Activated effector memory CD4-positive, alpha-beta T cell treated with Interleukin-2 at 50 U/mL for 16 hours (primary cell): ENCODE measurements at places on chromosomes 6 and 20.

DNA sequence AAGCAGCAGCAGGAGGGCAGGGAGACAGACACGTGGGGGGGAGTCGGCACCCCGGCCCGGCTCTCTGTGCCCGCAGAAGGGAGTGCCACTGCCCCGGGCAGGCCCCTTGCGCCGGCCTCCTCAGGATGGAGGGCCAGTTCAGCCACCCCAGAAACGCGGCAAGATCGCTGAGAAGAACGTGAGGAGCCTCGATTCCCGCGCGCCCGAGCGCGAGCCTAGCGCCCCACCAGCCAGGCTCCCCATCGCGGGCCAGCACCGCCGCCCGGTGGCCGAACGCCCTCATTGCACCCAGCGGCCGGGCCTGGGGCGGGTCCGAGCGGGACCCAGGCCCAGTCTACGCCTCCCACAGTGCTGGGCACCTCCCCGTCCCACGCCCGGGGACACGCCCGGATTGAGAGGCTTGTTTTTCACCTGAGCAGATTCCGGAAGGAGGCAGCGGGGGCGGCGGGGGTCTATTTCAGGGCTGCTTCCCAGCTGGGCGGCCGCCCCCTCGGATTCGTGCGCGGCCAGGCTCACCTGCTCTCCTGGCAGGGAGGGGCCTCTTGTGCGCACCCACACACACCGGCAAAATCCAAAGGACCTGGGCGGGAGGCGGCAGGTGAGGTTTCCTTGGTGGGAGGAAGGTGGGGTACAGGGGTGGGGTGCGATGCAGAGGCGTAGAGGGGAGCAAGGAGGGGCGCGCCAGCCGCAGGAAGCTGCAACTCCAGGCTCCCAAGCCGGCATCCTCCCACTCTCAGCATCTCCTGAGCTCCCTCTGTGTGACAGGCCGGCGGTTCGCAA lies 9.0 kb upstream of the GRM4 start:
- peak; percentile 42 for DNase-seq

DNA sequence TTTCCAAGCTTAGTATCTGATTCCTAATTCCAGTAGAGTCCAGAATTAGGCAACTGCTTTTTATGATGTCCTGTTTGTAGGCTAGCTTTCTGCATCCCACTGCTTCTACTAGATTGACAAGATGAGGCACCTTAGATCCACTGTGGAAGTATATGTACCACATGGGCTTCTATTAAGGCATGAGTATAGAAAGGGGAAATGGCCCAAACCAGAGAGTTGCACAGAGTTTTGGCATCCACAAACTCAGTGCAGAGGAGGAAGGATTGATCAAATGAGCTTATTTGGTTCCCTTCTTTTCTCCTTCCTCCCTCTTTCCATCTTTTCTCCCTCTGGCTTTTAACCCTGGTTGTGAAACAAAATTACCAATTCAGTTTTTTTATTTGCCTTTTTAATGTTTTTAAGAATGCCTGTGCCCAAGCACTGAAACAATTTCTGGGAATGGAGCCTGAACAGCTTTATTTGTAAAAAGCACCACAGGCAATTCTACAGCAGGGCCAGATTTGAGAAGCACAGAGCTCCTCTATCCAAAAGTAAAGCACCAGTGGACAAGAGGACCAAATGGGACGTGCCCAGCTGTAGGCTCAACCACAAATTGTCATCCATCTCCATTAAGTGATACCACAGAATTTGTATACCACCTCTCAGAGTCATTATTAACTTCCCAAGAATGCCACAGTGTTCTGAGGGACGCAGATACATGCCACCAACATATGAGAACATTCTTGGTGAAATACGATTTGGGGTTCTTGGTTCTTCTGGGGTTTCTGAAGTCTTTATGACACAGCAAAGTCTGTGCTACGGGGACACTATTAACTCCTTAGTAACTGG lies 969.1 kb downstream of the KIF16B start:
- no peak for DNase-seq

DNA sequence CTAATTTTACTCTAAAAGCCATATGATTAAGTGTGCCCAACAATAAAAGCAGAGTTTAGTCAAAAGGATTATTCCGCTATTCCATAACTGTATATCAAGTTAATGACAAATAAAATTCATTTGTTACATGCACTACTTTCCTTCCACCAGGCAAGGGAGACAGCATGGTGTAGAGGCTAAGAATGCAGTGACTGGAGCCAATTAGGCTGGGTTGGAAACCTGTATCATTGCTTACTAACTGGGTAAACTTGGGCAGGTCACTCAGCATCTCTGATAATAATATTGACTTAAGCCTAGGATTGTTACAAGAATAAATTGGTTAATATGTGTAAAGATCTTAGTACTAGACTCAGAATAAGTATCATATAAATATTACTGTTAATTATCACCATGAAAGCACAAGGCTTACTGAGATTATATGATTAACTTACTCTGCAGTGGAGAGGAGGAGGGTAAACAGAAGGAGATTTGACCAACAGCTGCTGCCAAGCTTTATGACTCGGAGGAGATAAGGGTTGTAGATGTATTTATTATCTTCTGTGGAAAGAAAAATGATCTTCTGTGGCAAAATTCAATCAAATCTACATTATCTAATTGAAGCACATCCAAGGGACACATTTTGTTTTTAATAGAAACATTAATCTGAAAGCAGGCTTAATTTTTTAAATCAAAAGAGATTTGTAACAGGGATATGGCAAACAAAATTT lies 1459.9 kb downstream of the GRIK2 start:
- DNase-seq = no peak

GRCh38 chr6:125986301-125987025 lies at the start of gene TRMT11:
TSS of gene TRMT11 (plus strand) at chr6:125986540. CDS start at chr6:125986551, 11 bp downstream.
- peak; percentile 74 for DNase-seq

- no peak for DNase-seq
Measured at GRCh38 chr6:139699335-139699734, 324.9 kb upstream of the CITED2 start.

DNA sequence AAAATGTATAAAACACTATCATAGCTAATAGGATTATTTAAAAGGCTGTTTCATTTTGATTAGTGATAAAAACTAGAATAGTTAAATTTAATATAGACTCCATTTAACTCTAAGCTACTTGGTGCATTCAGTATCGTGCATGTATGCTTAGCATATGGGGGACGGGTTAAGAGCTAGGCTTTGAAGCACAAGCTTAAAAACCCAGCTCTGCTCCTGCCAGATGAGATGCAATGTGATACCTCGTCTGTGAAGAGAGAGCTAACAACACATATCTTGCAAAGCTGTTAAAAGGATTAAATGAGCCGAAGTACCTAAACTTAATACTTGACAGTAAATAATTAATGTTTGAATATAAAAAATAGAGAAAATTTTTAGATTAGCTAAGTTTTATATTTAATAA lies 42.2 kb downstream of the DTNBP1 start:
- DNase-seq = no peak

GRCh38 chr6:81648502-81648901 lies 104.0 kb downstream of the TENT5A start:
- no peak for DNase-seq

DNA sequence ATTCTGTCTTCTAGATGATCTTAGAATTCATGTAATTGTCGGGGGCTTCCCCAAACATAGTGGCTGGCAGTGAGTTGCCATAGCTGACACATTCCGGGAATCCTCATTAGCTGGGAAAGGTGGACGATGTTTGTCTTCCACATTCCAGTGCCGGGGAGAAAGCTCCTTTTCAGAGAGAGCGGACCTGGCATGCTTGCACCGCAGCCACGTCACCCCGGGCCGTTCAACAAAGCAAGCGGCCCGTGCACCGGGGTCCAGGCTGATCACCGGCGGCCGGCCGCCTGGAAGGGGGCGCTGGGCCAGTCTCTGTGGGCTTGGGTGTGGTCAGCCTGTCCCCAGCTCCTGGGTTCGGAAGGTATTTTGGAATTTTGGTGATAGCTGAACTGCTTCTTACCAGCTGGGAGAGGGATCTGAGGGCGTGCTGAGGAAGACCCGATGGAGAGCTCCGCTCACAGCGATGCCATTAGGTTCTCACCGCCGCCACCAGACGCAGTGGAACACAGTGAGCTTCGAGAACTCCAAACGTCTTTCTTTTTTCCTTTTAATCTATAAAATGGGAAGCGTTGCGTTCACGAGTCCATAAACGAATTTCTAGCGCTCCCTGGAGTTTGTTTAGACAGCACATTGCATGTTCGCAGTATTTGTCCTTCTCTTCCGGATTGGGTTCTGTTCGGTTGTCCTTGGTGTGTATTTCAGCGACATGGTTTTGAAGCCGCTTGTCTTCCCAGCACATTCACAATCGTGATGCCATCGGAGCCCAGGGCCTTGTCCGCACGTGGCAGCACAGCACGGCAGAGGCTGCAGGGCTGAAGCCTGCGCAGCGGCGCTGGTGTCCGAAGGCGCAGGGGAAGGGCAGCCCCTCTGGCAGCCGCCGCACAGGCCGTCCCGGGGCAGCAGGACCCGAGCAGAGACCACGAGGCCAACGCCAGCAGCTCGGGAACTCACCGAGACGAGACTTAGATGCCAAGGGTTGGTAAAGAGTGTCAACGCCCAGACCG lies 557.6 kb downstream of the QKI start:
- DNase-seq = no peak

DNA sequence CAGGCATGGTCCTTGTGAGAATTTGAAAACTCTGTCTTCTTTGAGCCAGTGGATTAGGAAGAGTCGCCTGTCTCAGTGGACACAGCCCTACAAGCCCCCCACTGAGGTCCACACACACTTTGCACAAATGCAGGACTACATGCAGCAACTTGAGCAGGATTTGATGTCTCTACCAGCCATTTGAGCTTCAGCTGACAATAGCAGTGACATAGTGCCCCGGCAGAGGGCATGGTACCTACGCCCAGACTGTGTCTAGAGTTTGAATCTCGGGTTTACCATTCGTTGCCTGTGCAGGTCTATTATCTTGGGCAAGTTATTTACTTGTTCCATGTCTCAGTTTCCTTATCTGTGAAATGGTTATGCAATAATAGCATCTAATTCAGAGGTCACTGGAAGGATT lies 580.1 kb downstream of the TFAP2B start:
- DNase-seq = no peak

DNA sequence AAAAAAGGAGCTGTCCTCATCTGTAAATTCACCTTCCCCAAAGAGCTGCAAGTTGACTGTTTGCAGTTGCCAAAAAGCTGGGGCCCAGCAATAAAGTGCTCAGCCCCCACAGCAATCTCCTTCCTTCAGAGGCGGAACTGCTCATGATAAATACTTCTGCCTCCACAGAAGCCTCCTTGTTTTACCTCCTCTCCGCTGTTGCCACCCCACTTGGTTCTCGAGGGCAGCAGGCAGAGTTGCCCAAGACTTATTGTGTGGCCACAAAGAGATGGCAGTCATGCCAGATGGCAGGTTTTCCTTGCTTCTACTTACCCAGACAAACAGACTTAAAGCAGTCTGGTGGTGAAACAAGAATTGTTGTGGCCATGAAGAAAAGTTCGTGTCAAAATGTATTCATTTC lies 66.3 kb downstream of the SLX4IP start:
- peak; percentile 27 for DNase-seq

DNA sequence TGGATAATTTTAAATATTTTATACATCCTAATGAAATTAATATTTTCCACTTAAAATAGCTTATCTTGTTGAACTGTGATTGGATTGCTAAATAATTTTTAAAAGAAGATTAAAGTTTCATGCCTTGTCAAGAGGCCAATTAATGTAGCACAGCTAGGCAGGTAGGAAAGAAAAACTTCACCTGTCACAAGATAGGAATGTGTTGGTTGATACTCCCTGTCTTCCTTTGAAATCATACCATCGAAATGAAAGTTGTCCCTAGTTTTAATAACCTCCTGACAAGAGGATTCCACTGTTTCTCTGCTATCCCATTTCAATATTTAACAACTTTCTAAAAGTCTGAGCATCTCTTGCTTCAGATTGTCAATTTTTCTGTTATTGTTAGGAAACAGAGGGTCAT lies 80.8 kb downstream of the BMP6 start:
- DNase-seq = no peak

- DNase-seq = no peak
Measured at GRCh38 chr6:160661216-160661615, 2.9 kb downstream of the LPA start.

- no peak for DNase-seq
Measured at GRCh38 chr6:161829291-161829729, 555.4 kb upstream of the AGPAT4 start.

DNA sequence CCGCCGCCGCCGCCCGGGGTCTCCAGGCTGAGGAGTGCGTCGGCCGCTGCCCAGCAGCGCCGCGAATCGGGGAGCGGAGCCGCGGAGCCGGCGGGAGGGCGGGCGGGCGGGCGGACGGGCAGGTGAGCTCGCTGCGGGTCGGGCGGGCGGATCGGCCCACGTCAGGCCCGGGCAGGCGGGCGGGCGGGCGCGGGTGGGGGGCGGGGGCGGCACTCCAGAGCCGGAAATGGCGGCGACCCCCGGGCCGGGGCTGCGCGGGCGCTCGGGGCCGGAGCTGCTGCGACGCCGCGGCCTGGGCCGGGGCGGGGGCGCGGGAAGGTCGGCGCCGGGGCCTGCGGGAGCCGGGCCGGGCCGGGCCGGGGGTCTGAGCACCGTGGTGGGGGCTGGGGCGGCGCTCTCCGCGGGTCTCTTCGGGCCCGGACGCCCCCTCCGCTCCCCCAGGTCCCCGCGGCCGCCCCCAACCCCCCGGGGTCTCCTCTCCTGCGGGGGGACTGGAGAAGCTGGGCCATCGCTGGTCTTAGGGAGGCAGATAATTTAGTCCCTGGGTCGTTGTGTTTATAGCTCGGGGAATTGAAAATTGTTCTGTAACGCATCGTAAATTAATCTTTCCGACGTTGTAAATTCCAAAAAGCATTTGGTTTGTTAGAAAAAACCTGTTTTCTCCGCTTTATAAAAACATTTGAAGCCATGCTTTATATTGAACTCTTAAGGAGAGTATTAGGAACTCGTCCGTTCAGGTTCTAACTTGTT lies 451 bp downstream of the DNAJC5 start:
- DNase-seq = no peak

DNA sequence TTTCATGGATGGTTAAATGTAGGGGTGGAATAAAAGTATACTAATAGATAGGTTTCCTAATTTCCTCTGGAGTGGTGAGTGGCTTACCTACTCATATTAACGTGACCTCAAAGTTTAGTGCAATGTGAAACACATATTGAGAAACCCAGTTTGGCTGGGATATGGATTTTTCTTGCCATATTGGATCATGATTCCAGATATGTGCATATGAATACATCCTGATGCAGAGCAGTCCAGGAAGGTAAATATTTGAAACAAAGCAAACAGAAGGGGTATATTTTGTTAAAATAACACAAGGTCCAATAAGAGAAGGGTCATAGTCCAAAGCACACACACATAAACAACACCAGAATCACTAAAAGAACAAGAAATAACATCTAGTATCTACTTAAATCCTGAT lies 608.1 kb downstream of the PKHD1 start:
- DNase-seq = no peak

DNA sequence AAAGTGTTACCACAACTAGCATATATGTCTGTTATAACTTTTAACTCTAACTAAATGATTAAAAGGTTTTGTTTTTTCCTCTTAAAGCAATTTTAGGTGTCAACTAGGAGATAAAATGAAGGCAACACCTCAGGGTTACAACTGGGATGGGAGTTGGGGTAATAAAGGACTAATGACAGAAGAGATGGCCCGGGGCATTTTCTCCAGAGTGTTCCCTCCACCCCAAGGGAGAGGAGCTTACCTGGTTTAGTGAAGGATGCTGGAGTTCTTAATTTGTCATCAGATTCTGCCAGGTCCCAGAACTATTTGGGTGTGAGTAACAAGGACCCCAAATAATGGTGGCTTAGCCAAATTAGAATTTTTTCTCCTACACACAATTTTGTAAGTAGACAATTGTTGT lies 260.3 kb downstream of the CD109 start:
- no peak for DNase-seq
